AG09319 (cell line): ENCODE measurements at places on chromosomes 11 and 22.

GRCh38 chr11:8719211-8719649, 36.6 kb downstream of the RPL27A start:
- DNase-seq: peak; percentile 63

DNA sequence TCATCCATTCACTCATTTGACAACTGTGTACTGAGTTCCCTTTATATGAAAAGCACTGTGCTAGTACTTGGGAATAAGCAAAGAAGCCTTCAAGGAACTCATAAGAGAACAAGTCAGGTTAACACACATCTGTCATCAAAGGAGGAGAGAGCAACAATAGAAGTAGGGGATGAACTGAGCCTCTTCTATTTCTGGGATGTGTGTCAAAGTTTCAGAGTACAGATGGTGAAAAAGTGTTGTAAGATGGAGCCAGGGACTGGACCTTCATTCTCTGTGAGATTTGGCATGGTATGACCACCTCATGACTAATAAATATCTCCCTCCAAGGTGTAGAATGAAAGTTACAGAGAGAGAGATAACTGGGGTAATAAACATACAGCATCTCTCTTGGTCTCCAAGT, 349.8 kb upstream of the PLET1 start:
- DNase-seq: no peak

- no peak for DNase-seq
These were observed 789 bp upstream of the POLA2 start for GRCh38 chr11:65260756-65261590.

DNA sequence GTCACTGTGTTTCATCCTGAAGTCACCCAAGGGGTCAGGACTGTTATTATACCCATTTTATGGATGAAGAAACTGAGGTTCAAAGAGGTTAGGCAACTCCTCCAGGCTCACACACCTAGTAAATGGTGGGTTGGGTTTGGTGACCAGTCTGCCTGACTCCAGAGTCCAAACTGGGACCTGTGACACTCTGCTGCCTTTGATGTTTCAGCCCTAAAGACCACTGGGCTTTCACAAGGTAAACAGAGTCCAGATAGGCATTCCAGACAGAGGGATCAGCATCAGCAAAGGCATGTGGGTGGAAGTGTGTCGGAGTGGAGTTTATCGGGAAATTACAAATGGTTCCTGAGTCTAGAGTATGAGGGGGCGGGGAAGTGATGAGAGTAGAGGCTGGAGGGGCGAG, 38.5 kb downstream of the MICAL2 start:
- DNase-seq: no peak

- DNase-seq: peak; percentile 3
These were observed 859 bp upstream of the KRTAP5-5 start for GRCh38 chr11:1628506-1629325.

GRCh38 chr11:2564008-2564530, 119.3 kb downstream of the KCNQ1 start:
- no peak for DNase-seq
